ENCODE measurements at places on chromosomes 6 and 20.

GRCh38 chr6:168540713-168541291 lies 99.8 kb downstream of the SMOC2 start:
- no peak for DNase-seq

DNA sequence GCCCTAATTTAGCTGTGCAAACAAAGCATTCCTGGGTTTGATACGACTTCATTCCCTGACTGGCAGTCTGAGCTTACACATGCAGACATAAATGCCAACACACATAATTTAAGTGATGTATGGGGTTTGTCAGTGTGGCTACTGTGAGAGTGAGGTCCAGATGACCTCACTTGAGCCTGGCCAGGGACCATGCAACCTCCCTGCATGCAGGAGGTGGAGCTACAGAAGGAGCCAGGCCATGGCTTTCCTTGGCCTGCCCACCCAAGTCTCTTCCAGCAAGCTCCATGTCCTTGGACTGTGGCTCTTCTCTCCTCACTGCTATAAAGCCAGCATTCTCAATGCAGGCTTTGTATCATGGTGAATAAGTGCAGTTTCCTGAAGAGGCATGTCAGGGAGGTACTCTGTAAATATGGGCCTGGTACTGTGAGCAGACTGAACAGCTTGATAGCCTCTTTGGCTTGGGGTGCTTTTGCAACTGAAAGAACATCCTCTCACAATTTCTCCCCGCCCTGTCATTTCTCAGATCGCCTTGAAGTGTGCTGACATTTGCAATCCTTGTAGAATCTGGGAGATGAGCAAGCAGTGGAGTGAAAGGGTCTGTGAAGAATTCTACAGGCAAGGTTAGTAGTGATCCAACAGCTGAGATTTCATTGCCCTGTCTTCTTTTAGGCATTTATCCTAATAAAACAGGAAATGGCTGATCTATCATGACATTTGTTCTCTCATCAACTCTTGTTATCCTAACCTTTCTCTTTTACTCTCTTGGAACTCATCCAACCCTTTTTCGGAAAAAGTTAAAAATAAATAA lies 69.2 kb downstream of the MTFR2 start:
- DNase-seq: no peak

GRCh38 chr6:149752600-149753373 lies 3.2 kb downstream of the PCMT1 start:
- no peak for DNase-seq

DNA sequence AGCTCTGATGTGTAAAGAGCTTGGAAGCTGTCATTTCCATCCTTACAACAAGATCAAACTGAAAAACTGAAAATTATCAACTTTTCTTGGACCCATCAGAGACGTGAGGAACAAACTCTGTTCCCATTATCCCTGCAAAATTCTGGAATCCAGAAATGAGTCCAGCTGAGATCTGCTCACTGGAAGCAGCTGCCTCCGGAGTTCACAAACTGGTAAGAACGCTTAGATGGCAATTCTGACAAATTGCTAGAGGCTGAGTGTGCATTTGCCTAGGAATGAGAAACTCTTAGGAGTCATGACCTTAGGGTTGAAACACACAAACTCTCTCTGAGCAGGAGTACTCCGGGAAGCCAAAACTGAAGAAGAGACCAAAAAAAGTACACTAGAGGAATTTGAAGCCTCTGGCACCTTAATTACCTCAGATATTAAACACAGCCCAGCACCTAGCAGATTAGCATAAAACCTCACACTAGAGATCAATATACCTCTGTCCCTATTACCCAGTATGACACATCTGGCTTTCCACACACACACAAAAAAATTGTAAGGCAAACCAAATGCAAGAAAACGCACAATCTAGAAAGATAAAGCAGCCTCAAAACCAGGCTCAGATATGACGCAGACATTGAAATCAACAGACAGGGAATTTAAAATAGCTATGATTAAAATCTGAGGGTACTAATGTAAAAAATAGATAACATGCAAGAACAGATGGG lies 233.5 kb upstream of the SGK1 start:
- no peak for DNase-seq

GRCh38 chr20:7924692-7925091 lies 15.6 kb downstream of the HAO1 start:
- DNase-seq: no peak

DNA sequence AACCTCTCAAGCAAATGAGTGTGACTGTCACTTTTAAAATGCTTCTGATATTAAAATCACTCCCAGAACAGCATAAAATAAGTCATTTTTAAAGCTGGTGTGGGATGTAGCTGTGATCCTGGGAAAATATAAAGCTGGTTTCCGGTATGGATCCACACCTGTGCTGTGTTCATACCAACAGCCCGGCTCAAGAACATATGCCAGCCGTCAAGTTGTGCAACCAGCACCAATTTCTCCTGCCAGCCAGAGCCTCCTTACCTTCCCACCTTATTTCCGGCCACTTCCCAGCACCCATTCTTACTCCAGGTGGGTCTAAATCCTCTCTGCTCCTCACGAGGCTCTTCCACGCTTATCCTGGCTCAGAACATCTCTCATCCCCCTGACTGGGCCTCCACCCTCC lies 50.9 kb upstream of the RPS6KA2 start:
- DNase-seq: no peak

DNA sequence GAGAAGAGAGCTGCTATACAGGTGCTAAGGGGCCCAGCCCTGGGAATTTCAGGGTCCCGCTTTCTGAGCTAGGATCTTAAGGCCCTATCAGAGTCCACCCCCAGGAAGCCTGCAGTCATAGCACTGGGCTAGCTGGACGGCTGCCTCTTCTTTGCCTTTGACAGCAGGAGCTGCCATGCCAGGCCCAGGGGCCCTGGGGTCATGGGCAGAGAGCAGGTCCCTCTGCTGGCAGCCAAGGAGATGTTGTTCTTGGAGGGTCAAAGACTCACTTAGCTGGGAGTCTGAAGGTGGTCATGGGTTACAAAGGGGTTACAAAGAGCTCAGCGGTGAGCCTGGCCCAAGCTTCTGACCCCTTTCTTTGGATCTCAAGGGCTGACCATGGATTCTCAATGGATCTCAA lies 52.7 kb downstream of the RPP21 start:
- no peak for DNase-seq

- DNase-seq: no peak
Observed at GRCh38 chr6:52590152-52590891, 13.5 kb upstream of the TRAM2 start.

DNA sequence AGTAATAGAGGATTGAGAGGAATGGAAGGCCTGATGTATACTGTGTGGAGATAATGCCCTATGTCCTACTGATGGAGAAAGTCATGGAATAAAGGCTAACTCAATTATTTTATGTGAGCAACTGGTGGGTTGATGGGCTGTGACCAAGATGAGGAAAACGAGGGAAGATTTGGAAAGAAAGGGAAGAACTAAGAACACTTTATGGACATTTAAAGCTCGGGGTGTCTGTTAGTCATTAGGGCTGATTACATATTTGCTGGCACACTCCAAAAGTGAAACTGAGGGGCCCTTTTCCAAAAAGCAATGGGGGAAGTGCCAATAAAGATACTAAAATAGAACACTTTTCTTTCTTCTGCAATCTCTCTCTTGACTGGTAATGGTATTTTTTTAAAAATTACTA lies 439.5 kb downstream of the PLCB1 start:
- no peak for DNase-seq

DNA sequence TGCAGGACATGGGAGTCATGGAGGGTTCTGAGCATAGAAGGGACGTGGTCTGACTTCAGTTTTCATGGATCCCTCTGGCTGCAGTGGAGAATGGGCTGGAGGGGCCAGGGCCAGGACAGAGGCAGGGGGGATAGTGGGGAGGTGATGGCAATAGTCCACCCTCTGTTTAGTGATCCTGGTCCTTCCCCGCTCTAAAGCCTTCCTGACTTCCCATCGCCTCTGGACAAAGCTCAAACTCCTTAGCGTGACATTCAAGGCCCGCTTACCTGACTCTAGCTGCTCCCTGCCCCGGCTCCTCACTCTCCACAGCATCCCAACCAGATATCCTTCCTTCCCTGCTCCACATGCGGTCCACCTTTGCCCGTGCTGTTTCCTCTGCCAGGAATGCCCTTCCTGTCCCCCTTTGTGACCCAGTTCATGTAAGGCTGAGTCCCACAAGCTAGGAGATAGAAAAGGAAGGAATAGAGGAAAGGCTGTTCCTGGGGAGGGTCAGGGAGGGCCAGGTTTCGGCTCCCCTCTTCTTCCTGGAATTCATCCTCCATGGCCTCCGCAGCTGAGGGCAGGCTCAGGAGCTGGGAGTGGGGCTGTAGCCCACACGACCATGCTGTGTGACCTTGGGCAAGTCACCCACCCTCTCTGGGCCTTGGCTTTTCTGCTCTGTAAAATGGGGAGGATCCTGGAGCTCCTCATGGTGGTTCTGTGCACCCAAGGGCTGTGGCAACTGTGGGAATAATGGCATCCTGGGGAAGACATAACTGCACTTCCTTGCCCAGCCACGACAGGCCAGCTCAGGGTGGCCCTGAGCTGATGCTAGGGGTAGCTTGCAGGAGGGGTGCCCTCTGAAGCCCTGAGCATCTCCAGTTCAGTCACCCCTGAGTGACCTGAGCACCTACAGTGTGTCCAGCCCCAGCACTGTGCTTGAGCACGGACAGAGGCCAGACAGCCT lies 116.1 kb downstream of the CEBPB start:
- no peak for DNase-seq

GRCh38 chr20:3580412-3580811 lies 82.8 kb downstream of the GFRA4 start:
- no peak for DNase-seq

GRCh38 chr6:163711615-163712565 lies 297.4 kb downstream of the QKI start:
- DNase-seq: no peak

- no peak for DNase-seq
Observed at GRCh38 chr6:22413681-22414311, 117.0 kb upstream of the PRL start.

DNA sequence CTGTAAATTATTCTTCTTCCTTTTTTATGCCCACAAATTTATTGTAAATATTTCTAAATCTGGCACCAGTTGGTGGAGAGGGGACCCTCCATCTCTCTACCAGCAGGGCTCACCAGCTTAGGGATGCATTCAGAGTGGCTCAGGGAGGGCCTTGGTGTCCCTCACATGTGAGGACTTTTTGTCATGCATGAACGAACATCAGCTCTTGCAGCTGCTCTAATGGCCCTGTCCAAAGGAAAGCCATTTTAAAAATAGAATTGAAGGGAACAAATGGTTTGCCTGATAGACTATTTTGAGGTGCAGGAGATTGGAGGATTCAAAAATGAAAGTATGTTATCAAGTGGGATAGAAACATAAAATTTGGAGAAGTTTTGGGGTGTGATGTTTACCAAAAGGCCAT lies 37.5 kb upstream of the KLHL31 start:
- no peak for DNase-seq

GRCh38 chr6:34529665-34530327 lies 26.3 kb downstream of the SPDEF start:
- DNase-seq: no peak

- DNase-seq: no peak
Observed at GRCh38 chr6:136608991-136609390, 58.8 kb upstream of the MAP7 start.

DNA sequence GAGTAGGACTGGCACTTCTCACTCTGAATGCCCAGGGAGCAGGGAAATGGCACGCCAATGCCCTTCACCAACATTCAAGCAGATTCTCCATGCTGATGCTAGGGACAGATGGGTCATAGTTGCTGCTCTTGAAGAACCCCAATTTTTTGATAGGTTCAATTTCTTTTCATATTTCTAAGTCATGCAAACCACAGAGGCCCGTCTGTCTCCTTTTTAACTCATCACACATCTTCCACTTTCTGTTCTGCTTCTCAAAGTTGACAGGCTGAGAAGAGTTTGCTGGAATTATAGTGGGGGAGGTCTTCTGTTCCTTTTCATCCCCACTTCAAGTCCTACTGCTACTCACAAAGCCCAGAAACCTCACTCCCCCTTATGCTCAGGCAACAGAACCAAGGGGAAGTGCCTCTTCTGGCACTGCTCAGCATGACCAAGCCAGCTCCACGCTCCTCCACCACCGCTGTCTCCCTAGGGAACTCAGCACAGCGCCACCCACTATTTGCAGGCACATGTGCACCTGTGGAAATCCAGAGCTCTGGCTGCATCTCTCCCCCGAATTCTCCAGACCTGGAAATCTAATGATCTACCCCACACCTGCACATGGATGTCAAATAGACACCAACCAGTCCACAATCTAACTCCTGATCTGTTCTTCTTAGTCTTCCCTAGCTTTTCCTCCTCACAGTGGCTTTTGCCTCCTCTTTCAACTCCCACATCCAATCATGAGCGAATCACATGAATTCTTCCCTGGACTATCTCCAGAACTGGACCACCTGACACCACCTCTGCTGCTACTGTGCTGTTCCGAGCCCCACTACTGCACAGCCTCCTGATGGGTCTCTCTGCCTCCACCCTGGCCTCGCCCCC lies 10.7 kb downstream of the ZBTB24 start:
- DNase-seq: no peak

- DNase-seq: no peak
Observed at GRCh38 chr20:46077642-46078305, 12.0 kb downstream of the NCOA5 start.

DNA sequence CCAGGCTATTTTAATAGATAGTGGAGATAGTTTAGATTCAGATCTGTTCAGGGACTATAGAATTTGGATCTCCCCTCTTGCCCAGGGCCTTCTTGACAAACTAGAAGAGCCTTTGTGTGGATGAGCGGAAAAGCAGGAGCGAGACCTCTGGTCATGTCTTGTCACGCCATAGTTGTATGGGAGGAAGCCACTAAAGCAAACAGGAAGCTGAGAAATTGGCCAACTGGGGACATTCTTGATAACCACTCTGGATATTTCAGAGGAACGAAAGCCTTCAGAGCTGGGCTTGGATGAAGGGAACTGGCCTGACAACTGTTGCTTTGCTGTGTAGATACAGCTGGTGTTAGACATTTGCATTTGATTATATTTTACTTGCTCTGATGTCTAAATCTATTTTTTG lies 54.1 kb upstream of the EXOC2 start:
- DNase-seq: no peak

- no peak for DNase-seq
Observed at GRCh38 chr20:44173116-44173515, 13.9 kb downstream of the JPH2 start.

DNA sequence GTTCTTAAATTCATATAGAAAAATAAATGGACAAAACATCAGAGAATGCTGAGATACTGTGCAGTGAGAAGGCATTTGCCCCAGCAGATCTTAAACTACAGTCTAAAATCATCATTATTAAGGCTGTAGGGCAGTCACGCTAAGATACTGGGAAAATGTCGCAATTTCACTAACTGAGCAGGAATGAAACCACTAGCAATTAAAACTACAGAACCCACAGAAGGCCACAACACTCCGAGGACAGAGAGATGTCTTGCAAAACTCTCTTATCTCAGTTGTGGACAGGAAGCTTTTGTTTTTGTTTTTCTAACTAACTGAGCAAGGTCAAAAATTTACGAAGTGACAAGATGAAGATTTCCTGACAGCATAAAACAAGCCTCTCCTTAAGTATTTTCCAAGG lies 18.2 kb downstream of the GNAS-AS1 start:
- DNase-seq: no peak

DNA sequence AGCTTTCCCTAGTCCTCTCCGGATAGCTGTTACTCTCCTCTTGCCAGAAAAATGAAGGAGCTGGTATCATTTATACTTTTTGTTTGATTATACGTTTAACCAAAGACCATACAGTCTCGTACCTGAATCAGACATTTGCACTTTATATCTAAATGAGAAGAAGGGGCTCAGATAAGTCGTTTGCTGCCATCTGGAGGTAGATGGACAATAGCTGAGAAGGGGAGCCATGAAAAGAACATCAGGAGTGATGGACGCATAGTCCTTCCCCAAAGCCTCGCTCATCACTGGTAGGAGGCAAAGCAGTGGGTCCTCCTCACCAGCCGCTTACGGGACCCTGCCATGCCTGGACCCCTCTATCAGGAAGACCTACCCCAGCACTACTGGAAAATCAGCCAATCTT lies 45.4 kb downstream of the RPF2 start:
- DNase-seq: no peak
